ENCODE measurements at places on chromosomes 6 and 20.

DNA sequence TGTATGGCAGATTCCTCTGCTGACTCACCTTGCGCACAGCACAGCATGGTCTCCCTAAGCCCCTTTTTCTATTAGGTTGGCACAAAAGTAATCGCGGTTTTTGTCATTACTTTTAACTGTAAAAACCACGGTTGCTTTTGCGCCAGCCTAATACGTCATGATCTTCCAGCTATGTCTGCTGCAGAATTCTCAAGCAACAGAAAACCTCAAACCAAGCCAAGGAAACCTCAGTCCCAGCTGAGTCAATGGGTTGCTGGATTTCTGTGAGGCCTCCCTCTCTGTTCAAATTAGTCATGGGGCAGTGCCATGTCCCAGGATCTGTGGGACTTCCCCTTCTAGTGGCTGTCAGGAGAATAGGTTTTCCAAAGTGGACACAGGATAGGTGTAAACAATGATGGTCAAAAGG lies 15.7 kb upstream of the ENPP1 start:
- DNase-seq = no peak

DNA sequence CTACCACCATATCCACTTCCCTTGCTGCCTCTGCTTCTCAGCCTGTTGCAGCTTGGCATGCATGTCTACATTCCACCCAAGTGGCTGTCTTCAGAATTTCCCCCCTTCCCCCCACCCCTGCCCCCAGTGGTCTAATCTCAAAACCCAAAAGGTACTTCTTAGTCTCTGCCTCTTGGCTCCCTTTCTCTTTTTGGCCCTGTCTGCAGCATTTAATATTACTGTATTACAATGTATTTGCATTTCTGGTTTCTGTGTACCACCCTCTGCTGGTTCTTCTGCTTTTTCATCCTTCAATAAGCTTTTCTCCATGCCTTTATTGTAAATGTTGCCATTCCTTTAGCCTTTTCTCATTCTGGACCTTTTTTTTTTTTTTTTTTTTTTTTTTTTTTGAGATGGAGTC lies 43.0 kb downstream of the RPRD1B start:
- no peak for DNase-seq

DNA sequence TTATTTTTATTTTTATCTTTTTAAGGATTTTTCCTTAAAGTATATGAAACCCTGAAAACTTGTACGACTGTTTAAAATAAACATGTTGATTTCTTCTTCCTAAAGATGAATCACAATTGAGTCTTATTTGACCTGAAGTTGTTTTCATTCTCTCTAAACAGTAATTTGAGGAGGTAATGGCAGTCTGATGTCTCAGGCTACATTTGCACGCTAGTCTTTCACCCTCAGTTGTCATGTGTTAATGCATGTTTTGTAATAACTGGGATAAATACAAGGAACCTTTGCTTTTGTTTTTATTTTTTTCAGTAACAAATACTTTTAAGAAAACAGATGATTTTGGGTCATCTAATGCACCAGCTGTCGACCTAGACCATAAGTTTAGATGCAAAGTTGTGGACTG lies 55.2 kb downstream of the SCAND1 start:
- no peak for DNase-seq

DNA sequence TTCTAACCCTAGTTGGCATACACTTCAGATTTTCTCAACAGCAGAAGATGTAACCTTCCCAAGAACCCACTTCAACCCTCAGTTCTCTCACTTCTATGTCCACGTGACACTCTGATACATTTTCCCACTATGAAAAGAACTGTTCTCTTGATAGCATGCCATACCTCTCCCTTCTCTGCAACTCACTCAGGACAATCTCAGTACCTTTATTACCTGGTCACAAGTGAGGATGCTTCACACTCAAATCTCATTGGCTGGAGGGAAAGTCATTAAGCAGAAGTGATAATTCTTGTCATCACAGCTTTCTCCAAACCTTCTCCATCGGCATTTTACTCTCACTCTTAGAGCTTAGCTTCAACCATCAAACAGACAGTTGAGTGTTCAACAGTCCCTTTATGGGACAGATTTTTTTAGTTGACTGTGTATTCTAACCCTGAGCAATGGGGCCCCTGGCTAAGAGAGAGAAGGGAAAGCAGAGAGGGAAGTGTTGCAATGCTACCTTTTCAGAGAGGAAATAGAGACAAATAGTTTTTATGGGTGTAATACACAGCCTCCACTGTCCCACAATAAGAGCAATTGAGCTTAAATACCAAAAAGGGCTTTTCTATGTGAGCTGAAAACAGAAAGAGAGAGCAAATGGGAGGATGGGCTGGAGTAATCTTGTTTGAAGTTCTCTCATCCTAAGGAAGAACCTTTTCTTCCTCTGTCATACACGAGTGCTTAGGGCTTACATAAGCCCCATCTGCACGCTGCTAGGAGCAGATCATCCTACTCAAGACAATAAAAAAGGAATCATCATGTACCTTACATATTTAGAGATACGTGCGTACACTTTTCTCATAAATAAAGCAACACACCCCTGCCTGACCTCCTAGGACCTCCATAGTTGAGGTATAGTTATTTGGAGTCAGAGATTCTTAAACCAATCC lies 16.0 kb downstream of the HLA-DPA1 start:
- DNase-seq = no peak
